ENCODE measurements at places on chromosomes 1 and 21.
A peak's percentile ranks its signal among the peaks of the same experiment; 100 is the strongest.

GRCh38 chr1:2304921-2305681, 77.0 kb downstream of the SKI start:
- no peak for DNase-seq

GRCh38 chr1:68799096-68799495, 302.2 kb upstream of the DEPDC1 start:
- DNase-seq = no peak

DNA sequence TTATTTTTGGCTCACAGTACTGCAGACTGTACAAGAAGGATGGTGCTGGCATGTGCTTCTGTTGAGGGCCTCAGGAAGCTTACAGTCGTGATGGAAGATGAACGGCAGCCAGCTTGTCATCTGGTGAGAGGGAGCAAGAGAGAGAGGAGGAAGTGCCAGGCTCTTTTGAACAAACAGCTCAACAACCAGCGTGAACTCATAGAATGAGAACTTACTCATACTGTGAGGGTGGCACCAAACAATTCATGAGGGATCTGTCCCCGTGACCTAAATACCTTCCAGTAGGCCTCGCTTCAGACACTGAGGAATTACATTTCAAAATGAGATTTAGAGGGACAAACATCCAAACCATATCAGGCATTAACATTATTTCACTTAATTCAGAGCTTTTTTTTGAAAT, 84.7 kb downstream of the PKN2 start:
- no peak for DNase-seq

GRCh38 chr1:58620259-58620658, 43.2 kb upstream of the TACSTD2 start:
- DNase-seq = no peak

GRCh38 chr1:211886551-211886950, 56.0 kb upstream of the LPGAT1 start:
- no peak for DNase-seq

- DNase-seq = no peak
Observed at GRCh38 chr1:64039390-64039926, 164.0 kb upstream of the UBE2U start.

DNA sequence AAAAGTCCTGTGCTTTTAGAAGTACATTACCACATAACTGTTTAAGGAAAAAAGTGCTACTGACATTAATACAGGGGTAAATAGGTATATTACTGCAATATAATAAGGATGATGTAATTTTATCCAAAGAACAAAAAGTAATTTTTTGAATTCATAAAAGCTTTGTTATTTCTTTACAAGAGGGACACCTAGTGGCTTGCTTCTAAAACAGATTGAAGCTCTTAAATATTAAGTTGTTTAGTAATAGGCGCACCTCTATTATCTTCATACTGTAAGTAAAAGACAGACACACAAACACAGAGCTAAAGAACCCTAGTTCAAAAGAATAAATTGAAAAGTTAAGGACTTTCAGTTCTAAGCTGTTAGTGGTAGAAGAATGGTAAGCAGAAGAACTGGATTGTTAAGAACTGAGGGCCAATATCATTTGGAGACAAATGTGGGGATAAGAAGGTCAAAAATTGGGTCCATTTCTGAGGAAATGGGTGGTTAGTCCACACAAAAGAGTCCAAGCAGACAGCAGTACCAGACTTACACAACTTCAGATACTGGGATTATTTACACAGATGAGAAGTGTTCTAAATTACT, 15.4 kb downstream of the ZNHIT6 start:
- DNase-seq = no peak

- no peak for DNase-seq
Observed at GRCh38 chr1:191913260-191913977, 244.8 kb upstream of the RGS18 start.

DNA sequence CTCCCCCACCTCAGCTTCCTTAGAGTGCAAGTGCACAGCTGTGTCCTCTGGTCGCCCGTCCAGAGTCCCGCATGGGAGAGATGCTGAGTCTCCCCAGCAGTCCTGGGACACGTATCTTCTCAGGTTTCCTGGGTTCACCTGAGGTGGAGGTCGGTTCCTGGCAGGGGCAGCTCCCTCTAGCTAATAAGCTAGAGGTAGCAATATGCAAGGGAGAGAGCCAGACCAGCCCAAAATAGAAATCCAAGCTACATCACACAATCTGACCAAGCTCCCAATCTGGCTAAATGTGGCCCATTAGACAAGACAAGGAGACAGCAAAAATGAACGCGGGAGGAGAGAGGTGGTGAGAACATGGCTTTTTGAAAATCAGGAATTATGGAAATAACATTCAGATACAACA, 30.9 kb upstream of the CADM3 start:
- no peak for DNase-seq

DNA sequence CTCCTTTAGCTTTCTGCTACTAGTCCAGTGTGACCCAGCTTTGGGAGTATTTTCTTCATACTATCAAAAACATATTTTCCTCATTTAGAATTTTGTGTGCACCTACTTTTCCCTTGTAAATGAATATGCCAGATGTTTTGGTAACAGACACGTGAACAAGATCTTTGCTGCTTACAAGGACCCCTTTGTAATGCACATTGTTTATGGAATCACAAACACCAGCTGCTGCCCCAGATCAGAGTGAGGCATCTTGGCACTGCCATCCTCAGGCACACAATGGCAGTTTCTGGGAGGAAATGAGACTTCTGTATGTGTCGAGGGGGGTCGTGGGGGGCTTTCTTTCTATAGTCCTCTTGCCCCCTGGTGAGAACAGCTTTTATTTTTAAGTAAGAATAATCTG, 115.7 kb downstream of the RGL1 start:
- DNase-seq = no peak

DNA sequence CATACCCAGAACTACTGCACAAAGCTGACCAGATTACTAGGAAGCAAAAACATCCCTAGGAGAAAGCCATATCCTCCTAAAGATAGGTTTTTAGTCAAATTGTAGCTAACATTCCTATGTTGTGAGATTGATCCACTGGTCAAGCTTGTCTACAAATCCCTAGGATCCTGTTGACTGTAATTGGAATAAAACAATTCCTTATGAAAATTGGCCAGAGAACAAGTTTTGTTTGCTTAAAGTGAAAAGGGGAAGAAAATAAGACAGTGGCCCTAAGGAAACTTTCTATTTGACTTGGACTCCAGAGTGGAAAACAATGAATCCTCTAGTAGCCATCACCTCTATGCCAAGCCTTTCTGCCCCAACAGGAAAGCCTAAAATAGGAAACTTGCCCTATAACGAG, 645.2 kb upstream of the USP24 start:
- DNase-seq = no peak

GRCh38 chr1:40392221-40392620, 18.7 kb downstream of the SMAP2 start:
- no peak for DNase-seq

- no peak for DNase-seq
Observed at GRCh38 chr1:31959521-31960340, 21.6 kb upstream of the PTP4A2 start.

DNA sequence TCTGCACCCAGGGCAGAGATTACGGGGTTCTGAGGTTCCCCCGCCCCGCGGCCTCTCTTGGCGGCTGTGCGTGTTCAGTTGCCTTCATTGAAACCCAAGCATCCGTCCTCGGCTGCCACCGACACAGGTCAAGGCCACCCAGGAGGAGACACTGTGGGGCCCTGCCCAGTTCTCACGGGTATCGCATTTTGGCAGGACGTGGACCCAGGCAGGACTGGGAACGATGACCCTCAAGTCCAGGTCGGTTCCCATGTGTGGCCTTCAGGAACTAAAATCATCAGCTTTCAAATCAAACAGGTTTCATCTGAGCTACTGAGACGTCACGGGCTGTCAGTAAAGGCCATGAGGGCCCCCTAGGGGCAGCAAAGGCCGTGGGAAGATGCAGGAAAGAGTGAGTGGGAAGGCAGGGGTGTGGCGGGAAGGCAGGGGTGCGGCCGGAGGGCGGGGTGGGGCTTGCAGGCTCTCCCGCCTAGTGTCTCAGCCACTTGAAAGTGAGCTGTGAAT, 7.0 kb upstream of the C1orf174 start:
- peak; percentile 31 for DNase-seq

DNA sequence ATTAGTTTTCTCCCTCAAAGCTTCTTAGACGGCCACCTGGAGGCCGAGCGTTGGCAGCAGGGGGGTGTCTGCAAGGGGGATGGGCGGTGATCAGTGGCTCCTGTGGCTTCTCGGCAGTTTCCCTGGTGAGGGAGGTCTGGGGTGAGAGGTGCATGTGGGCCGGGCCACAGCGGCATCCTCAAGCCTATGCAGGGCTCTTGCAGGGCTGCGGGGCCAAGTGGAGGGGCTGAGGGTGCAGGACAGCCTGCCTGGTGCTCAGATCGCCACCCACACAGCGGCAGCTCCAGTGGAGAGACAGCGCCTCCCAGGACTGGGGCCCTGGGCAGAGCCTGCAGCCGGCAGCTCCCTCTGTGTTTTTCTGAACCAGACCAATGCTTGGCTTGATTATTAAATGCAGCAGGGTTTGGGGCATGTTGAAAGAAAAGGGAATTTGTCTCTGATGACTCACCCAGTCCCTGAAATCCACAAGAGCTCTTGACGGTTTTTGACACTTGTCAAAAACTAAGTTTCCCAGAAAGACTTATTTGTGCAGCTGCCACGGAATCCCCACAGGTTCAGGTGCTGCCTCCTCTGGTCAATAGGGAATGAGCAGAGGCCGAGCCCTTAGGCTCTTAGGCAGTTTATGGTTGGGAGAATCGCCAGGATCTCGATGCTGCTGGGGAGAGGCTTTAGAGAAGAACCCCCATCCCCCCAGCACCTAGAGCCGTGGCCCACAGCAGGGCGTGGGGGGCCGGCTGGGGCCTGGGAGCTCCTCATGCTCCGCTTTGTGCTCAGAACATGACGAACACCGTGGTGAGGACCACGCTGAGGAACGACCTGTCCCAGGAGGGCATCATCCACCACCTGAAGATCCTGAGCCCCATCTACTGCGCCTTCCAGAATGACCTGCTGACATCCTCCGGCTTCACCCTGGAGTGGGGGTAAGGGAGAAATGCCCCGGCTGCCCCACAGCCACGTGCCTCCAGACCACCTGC, 54.7 kb downstream of the UMODL1 start:
- DNase-seq = no peak

- DNase-seq = no peak
Observed at GRCh38 chr1:172273647-172274396, 146.7 kb upstream of the C1orf105 start.
